ENCODE measurements at places on chromosomes 7 and 10.

DNA sequence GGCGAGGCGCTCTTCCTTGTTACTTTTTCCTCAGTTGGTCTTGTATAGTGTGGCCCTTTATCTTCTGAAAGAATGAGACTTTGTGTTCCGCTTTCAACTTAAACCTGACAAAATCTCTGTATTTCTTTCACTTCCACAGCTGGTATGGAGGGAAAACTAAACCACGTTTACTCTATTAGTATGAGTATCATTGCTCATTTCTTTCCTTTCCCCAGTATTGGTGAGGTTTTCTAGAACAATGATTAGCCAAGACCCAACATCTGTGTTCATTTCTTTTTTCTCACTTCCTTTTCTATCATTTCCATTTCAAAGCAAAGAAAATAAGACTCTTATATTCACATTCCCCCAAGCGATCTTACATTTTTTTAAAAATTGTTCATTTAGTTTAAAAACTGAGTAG is 165.3 kb downstream of the PAXIP1 start:
- DNase-seq, result no peak

GRCh38 chr10:12481924-12482323 is 132.6 kb downstream of the CAMK1D start:
- no peak for DNase-seq

GRCh38 chr10:89771684-89772083 is 70.3 kb downstream of the KIF20B start:
- DNase-seq, result no peak

- DNase-seq, result peak; percentile 74
Measured at GRCh38 chr10:97361537-97361901, 27.0 kb upstream of the FRAT2 start.

GRCh38 chr10:14022052-14022451 is 308.7 kb downstream of the FRMD4A start:
- no peak for DNase-seq

DNA sequence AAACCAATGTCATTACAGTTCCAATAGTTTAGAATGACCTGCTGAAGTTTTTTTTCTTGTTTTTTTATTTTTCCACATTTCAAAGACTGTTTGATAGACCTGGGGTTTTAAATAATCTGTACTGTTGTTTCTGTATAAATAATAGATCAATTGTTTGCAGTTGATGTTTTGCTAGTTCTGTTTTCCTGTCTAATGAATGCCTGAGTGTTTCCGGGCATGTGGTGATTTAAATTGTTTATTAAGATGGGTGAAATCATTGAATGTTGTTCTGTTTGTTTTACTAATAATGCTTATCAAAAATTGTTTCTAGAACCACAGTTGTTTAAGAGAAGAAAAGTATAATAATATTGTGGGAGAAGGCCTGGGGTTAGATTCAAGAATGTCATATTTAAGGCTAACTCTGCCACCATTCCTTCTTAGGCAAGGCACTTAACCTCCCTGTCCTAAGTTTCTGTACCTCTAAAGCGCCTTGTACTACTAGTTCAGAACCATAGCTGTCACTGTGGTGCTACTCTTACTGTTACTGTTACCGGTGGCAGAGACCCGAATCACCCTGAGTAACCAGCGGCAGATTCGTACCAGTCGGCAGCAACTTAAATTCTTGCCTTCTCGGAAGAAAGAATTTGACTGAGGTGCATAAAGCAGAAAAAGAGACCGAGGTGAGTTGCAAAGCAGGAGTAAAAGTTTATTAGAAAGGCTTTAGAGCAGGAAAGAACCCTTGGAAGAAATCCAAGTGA is 1014.1 kb downstream of the REEP3 start:
- DNase-seq, result no peak

- DNase-seq, result no peak
Measured at GRCh38 chr7:40506158-40506557, 371.4 kb downstream of the SUGCT start.

- DNase-seq, result no peak
Measured at GRCh38 chr10:21217748-21218367, 307.6 kb downstream of the SKIDA1 start.

DNA sequence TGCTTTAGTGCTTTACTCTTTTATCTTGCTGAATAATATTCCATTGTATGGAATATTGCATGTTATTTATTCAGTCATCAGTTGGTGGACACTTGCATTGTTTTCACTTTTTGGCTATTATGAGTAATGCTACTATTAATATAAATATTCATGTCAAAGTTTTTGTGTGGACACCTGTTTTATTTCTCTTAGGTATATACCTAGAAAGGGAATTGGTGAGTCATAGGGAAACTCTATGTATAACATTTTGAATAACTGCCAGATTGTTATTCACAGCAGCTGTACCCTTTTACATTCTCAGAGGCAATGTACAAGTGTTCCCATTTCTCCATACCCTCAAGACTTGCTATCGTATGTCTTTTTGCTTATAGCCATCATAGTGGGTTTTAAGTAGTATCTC is 268.7 kb downstream of the SEMA3A start:
- DNase-seq, result no peak

DNA sequence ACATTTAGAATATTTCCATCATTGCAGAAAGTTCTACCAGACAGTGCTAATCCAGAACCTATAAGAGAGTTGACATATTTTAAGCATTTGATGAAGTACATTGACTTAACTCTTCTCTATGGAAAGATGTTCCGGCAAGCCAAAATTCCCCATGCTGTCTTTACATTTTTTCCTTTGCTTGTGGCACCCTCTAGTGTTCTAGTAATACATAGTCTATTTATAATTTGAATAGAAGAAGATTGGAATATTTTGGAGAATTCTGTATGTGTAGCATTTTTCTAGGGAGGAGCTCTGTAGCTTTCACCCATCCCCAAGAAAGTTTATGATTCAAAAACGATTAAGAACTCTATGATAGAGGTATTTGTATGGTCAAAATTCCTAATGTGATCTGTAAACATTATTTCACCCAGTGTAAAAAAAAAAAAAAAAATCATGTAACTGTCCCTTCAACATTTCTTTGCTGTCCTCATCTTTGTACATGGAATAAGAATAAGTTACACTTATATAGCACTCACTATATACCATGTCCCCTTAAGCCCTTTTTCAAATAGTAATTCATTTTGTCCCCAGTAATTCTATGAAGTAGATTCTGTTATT is 33.2 kb downstream of the NRF1 start:
- peak; percentile 71 for DNase-seq

DNA sequence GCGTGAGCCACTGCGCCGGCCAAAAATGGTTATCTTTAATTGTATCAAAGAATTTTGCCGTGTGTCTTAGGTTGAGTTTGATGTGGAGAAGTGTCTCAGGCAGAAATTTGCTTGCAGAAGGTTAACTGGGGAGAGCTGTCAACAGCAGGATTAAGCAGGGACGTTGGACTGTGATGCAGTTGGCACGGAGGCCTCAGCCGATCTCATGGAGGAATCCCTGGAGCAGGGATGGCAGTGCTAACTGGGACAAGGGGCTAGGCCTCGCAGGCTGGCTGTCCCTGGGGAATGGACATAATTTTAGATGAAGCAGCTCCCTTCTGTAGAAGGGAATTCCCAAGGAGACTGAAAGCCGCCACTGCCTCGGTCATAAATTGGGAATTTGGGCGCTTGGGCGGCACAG is 12.3 kb upstream of the KIF5B start:
- DNase-seq, result no peak

DNA sequence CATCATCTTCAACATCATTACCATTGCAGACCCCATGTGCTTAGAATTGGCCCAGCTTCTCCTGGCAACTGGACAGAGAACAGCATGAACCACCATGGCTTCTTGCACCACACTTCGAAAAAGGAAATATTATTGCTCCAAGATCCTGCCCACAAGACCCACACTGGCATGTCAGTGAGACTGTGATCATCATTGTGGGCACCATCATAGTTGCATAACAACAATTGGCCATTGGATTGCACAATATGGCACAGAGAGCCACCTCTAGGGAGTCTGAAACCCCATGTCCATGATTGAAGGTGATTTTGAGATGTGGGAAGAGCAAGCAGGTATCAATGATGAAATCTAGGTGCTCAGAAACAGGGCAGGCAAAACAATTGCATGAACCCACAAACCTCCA is 918.9 kb downstream of the GRID1 start:
- no peak for DNase-seq

- no peak for DNase-seq
Measured at GRCh38 chr7:70005480-70005879, 407.2 kb downstream of the AUTS2 start.

DNA sequence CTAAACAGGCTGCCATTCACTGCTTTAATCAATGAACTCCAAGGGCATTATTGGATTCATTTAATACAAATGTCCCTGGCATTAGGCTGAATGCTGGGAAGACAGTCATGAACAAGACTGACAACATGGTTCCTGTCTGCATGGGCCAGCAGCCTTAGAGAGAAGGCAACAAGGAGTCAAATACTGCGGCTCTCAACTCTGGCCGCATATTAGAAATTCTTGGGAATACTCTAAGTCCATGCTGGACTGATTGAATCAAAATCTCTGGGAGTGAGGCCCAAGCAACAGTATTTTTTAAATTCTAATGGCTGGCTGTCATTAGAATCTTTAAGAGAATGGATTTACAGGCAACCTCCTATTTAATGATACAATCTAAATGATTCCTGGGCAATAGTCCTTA is 34.1 kb downstream of the FGFBP3 start:
- DNase-seq, result no peak

- peak; percentile 25 for DNase-seq
Measured at GRCh38 chr10:21728618-21729017, 194.6 kb downstream of the MLLT10 start.

- peak; percentile 18 for DNase-seq
Measured at GRCh38 chr7:111168182-111168581, 77.3 kb downstream of the LRRN3 start.

DNA sequence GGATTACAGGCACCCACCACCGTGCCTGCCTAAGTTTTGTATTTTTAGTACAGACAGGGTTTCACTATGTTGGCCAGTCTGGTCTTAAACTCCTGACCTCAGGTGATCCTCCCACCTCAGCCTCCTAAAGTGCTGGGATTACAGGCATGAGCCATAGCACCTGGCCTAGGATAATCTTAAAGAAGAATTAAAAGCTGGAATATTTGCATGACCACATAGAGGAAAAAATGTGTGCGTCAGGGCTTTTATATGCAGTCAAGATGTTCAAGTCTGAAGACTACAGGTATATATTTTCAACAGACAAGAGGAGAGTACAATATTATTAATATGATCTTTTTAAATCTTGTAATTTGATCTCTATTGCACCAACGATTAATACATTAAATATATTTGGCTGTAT is 39.5 kb downstream of the GNG11 start:
- no peak for DNase-seq

DNA sequence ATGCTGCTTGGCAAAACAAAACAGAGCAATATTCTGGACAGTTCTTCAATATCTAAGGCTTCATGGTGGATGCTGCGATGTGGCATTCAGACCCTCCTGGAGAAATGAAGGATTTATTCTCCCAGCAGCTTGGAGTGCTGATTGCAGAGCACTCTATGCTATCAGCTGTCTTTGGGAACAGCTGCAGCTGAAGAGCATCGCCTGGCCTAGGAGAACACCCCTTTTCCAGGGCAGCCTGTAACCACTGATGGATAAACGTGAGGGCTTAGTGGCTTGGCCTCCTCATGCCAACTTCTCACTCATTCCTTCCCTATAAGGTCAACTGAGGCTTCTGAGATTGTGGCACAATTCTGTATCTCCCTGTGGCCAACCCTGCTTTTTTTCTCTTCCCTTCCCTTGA is 638.1 kb upstream of the CNTNAP2 start:
- DNase-seq, result no peak

DNA sequence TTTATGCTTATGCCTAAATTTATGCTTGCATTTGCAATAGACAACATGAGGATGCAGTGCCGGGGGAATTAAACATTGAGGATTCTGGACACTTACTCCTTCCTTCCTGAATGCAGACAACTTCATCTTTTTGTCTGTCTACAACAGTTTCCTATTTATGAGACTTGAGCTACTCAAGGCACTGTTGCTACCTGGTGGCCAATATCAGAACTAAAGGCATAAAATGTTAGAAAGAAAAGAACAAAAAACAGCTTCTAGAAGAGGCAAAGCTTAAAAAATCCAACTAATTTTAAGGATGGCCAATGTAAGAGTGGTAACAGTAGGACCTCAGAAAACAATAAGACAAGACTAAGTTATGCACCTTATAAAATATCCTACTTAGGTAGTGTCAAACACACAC is 144.5 kb upstream of the PTN start:
- DNase-seq, result no peak

- DNase-seq, result no peak
Measured at GRCh38 chr7:100476101-100476780, 2.8 kb downstream of the TSC22D4 start.

DNA sequence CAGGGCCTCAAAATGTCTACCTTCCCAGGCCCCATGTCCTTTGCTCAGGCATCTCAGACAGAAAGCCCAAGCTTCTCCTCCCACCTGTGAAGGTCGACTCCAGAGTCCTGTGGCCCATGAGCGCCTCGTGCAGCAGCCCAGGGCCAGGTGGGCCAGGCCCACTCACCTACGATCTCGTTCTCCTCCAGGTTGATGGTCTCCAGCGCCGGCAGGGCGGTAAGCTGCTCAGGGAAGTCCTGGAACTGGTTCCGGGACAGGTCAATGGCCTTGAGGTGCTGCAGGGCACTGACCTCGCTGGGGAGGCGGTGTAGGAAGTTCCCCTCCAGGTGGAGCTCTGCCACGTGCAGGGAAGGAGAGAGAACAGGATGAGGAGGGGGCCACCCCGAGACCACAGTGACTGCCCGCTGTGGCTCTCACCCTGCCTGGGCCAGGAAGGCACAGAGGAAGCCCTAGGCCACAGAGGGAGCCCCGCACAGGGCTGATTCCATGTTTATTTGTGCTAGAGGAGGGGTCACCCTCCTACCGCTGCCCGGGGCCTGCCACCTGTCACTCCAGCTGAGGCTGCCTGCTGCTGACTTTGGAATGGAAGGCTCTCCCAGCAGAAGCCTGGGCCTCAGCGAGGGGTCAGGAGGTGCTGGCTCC is 40.0 kb upstream of the NPFFR1 start:
- no peak for DNase-seq

GRCh38 chr10:51010977-51011376 is 63.3 kb upstream of the PRKG1 start:
- peak; percentile 67 for DNase-seq

DNA sequence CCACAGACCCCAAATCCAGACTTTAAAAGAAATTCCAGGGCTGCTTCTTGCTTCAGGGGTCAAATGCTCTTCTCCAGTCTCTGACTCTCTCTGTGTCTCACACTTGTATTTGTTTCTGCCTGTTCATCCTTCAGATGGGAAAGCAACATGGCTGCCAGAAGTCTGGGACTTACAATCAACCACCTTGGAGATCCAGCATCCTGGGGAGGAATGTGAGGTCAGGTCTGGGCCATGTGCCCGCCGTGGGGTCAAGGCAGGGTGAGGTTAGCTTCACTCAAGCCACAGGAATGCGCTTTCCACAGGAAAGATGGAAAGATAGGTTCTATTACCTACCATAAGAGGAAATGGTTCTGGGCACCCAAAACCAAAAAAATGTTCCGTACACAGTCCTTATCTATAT is 34.3 kb upstream of the NPVF start:
- no peak for DNase-seq

Data from dermis blood vessel endothelial cell (primary cell).